Ovary (tissue), 10 donors: ENCODE measurements at places on chromosomes 1 and 21.

- no peak for DNase-seq
Measured at GRCh38 chr1:115654125-115654524, 12.4 kb downstream of the VANGL1 start.

DNA sequence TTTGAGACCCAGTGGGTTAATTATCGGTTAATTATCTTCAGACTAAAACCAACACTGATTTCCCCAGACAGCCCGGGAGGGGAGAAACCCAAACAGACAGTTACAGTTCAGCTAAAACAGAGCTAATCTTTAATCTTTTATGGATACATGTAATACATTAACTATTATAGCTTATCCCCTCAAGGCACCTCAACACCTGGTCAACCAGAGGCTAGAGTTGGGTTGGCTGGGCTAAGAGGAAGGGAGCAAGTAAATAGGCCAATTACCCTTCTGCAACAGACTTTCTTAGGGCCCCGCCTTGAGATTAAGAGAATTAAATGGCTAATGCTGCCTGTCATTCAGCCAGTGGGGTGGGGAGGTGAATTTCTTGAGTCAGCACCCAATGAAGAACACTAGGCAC, 6.6 kb upstream of the MED18 start:
- DNase-seq: no peak

GRCh38 chr1:95578462-95578861, 344.5 kb downstream of the RWDD3 start:
- DNase-seq: no peak

GRCh38 chr1:34708106-34708505, 46.7 kb upstream of the GJB5 start:
- DNase-seq: no peak

DNA sequence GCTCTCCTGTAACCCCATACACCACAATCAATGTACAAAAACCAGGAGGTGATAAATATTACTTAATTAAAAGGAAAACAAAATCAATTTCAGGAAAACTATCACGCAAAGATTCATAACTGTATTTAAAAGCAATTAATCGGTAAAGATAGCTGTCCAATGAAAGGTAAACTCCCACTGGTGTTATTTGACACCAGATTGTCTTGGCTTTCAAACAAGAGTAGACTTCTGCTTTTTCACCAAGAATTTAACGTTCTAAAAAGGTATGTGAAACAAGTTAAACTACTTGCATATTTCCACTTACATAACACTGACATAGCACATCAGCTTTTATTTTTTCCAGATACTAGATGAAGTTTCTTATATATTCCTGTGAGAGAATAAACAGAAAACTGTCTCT, 3.5 kb downstream of the PLPP3 start:
- DNase-seq: no peak

GRCh38 chr1:5836776-5837440, 155.3 kb downstream of the NPHP4 start:
- no peak for DNase-seq

DNA sequence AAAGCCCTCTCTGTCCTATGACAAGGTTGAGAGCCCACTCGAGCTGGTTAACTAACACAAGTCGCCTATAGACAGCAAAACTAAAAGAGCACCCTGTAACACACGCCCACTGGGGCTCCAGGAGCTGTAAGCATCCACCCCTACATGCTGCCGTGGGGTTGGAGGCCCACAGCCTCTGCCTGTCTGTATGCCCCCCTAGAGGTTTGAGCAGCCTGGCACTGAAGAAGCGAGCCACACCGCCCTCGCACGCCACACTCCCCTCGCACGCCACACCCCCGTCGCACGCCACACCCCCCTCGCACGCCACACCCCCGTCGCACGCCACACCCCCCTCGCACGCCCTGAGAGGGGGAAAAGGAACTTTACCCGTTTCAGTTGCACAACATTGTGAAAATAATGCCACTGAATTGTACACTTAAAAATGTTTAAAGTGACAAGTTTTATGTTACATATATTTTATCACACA, 13.2 kb upstream of the HMGCL start:
- peak; percentile 66 for DNase-seq

- no peak for DNase-seq
Measured at GRCh38 chr1:161182214-161182613, 4.9 kb upstream of the B4GALT3 start.

DNA sequence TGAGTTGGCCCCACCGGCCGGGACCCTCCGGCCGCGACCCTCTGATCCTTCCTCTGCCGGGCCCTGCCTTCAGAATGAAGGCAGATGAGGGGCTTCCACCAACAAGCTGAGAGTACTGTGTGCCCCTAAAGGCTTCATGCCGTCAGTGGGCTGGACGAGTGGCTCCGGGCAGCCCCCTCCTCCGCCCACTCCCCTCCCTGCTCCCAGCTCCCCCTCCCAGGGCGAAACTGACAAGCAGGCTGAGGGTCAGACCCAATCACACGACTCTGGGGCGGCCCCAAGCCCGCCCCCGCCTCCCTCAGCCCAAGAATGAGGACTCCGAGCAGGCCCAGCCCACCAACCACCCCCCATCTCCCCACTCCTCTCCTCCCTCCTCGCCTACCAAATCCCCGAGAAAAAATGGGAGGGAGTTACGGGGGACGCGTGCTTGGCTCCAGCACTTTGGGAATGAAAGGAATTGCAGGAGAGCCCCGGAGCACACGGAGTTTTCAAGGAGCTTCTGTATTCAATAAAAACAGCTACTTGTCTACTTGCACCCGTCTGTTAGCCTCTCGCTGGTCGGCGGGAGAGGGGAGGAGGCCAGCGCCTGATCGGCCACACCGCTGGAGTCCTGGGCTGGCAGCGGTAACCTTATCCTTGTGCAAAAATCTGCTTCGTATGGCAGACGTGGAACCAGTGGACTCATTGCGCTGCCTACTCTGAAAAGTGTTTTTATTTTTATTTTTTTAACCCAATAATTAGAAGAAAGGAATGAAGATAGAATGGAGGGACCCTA, at the start of gene COL11A1:
TSS of gene COL11A1 (minus strand) at position 147 of the 775 bp plus-strand sequence. CDS start 344 bp downstream, outside the sequence.
- DNase-seq: peak; percentile 34

DNA sequence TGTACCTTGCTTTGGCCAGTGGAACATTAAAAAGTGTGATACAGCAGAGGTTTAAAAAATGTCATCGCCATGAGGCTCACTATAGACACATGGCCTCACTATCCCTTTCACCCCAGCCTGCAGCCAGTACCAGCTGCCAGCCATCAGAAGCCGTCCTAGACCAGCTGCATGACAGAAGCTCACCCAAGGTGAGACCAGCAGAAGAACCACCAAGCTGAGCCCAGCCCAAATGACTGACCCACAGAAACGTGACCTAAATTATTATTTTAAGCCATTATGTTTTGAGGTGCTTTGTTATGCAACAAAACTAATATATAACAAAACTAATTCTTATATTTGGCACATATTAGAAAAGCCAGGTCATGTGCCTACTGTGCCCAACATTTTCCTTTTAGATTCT, 91.1 kb downstream of the KCNN3 start:
- no peak for DNase-seq

- no peak for DNase-seq
Measured at GRCh38 chr1:53468374-53468773, 9.2 kb downstream of the DMRTB1 start.

DNA sequence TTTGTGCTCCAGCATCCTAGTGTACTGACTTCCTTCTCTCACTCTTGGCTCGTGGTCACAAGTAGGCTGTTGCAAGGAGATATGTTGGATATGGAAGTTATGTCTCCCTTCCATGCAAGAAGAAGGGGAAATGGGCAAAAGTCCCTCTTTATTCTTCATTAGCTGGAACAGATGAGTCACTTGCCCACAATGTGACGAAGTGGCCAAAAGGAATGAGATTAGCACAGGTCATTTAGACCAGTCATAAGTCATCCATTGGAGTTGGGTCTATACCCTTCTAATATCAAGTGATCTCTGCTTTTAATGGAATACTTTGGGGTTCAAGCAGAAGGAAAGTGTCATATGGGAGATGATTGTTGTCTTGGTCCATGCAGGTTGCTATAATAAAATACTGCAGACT, 91.2 kb upstream of the NGF start:
- no peak for DNase-seq

DNA sequence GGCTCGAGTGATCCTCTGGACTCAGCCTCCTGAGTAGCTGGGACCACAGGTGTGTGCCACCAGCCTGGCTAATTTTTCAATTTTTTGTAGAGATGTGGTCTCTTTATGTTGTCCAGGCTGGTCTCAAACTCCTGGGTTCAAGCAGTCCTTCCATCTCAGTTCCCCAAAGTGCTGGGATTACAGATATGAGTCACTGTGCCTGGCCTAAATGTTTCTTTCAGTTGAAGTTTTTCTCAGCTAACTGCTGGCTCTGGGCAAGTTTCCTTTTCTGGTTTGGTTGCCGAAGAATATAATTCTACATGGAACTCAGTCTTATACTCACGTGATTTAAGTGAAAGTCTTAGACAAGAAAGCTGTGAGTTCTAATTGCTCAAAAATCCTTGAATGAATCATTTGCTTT, 57.0 kb downstream of the SASS6 start:
- DNase-seq: no peak

GRCh38 chr1:19424651-19425570, 60.4 kb downstream of the CAPZB start:
- no peak for DNase-seq

GRCh38 chr1:30950053-30950452, 41.5 kb upstream of the SDC3 start:
- no peak for DNase-seq

GRCh38 chr1:220378571-220379302, 106.5 kb upstream of the RAB3GAP2 start:
- no peak for DNase-seq

GRCh38 chr1:62437273-62437940, 558 bp downstream of the USP1 start:
- DNase-seq: no peak

DNA sequence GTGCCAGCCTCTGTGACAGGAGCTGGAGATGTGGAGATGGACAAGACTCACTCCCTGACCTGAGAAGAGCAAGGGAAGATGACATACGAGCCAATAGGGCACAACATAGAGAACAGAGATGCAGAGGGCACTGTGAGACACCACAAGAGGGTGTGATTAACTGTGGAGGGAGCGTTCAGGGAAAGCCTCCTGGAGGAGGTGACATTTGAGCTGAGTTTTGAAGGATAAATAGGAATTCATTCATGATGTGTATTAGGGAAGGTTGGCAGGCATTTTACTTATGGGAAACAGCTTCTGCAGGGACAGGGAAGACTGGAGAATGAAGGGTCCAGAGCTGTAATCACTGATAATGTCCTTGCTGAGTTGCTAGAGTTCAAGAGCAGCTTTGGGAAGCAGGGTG, 25.0 kb upstream of the TENT5C start:
- DNase-seq: no peak

DNA sequence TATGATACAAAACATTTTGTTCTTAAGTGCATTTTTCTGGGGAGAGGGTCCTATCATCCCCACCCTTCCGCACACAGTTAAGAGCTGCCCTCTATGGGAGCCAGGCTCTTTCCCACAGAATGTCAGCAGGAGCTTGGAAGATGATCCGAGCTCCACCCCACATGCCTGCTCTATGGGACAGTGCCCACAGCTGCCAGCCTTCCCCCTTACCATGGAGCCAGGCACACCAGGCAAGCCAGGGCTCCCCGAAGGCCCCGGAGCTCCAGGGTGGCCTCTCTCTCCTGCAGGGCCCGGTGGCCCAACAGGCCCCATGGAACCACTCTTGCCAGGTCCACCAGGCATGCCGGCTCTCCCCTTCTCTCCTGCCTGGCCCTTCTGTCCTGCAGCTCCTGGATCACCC, 10.4 kb upstream of the PEF1 start:
- DNase-seq: no peak
